ENCODE measurements at places on chromosomes 4 and X.

DNA sequence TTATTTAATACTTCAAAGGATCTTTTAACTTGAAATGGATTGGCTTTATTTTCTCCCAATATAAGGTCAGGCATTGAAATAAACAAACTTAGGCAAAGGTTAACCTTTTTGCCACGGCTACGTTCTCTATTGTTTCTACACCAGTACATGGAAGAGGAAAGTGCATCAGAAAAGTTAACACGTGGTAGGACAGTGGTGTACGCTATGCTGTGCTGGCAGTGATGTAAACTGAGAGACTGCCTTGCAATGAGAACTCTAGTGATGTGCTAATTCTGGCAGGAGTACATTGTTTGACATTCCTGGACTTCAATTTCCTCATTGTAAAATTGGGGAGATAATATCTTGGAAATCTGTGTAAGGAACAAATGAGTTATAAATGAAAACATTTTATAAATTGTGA lies 208.2 kb downstream of the TMA16 start:
- no peak for DNase-seq

GRCh38 chr4:12875640-12876243 lies 608.4 kb downstream of the RAB28 start:
- DNase-seq, result no peak

DNA sequence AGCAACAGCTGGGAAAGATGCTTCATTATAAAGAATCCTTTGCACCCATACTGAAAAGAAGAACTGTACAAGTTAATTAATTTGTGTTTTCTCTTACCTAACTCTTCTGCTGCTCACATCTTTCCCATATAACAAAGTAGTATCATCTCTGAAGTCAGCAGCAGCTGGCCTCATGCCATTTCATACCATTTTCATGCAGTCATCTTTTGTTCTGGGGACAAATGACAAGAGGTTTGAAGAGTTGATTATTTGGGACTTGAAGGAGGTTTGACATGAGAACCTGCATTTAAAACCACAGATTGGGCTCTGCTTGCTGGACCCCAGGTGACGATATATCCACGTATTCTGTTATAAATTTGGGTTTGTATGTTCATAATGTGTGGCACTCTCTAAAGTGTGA lies 430.3 kb downstream of the SPRY1 start:
- DNase-seq, result no peak

GRCh38 chr4:139134403-139134802 lies 42.6 kb downstream of the ELF2 start:
- no peak for DNase-seq

DNA sequence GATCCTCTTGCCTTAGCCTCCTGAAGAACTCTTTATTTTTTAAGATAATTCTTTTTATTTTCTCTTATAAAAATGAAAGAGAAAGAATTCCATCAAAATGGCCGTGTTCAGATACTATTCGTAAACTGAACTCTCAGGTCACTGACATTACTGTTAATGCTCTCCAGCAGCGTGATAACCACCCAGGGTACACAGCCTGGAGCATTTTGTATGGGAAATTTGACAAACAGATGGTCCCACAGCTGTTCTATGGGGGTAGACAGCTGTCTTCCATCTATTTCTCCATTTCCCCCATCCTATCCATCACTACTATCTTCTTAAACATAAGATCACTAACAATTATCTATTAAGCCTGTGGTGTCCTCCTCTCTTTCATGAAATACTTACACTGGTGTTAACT lies 47.8 kb downstream of the SYNPO2 start:
- DNase-seq, result no peak

- no peak for DNase-seq
These were observed 28.1 kb downstream of the RS1 start for GRCh38 chrX:18643853-18644252.

DNA sequence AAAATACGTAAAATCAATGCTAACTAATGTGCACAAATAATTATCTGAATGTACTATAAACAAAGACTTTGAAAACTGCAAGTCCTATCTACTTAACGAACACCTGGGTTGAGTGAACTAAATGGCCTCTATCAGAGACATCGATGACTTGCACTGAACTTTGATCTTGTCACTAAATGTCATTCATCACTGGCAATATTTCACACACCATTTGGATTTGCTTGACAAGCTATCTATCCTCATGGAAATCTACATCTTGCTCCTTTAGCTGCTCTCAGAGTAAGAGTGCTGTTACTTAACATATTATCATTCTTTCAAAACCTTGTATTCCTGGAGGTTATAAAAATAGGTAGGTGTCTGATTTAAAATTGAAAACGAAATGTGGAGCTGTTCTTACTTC lies 289.3 kb downstream of the TLL1 start:
- DNase-seq, result no peak

- DNase-seq, result no peak
These were observed 70.8 kb downstream of the GAB1 start for GRCh38 chr4:143407474-143407873.

DNA sequence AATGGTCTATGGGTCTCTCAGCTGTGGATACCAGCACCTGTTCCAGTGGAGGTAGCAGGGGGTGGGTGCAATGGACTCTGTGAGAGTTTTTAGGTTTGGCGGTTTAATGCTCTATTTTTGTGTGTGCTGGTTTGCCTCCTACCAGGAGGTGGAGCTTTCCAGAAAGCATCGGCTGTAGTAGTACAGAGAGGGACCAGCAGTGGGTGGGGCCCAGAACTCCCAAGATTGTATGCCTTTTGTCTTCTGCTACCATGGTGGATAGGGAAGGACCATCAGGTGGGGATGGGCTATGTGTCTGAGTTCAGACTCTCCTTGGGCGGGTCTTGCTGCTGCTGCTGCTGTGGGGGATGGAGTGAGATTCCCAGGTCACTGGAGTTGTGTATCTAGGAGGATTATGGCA lies 557.2 kb upstream of the GRID2 start:
- no peak for DNase-seq

DNA sequence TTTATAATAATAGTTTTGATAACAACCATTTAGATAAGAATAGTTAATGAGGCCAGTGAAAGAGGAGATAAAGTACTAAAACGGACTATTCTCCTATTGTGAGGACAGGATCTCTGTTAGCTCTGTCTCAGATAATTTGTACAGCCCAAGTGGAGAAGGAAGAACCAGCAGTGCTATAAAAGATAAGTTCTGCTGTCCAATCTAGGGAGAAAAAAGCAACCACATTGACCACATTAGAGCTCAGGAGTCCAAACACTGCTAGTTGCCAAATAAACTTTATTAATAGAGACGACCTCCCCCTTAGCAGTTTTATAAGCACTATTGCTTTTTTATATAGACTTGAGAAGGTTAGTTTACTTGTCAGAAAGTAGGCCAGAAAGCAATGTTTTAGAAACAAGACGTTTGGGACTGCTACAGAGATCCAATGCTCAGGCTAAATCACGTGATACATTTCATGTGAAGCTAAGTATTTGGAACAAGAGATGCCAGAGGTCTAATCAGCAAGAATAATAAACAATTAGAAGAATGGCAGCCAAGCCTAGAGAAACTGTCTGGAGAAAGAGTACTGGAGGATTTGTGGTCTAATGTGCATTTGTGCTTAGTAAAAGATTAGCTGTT lies 15.9 kb downstream of the IL15 start:
- DNase-seq, result no peak

GRCh38 chr4:13102092-13102742 lies 381.9 kb downstream of the RAB28 start:
- no peak for DNase-seq

DNA sequence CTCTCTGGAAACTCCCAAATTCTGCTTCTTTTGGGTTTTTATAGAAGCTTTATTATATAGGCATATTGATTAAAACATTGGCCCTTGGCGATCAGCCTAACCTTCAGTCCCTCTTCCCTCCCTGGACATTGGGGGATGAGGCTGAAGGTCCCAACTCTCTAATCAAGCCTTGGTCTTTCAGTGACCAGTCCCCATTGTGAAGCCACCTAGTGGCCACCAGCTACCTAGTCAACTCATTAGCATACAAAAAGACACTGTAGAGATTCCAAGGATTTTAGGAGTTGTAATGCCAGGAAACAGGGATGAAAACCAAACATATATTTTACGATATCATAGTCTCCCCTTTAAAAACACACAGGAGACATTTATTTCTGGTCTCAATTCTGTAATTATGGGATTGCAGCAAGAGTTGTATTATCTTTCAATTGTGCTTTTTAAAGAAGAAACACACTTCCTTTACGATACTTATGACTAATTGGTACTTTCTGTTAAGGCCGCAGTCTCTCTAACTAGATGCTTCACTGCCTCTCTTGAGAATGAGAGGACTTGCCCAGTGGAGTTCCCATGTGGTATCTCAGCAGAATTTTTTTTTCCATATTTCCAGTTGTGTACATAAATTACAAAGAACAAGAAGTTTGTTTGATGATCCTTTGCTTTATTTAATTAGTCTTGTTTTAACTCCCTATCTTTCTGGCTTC lies 58.2 kb downstream of the WDR17 start:
- DNase-seq, result no peak

Data from effector memory CD4-positive, alpha-beta T cell (primary cell).